ENCODE measurements at places on chromosomes 3 and 15. TPM values are rescaled to one million over a fixed set of nuclear protein-coding genes. Genes with fewer than 3 reads are reported as not detected.
A peak's percentile ranks its signal among the peaks of the same experiment; 100 is the strongest.

GRCh38 chr3:115021061-115021460 is 126.0 kb downstream of the ZBTB20 start:
- DNase-seq: no peak

GRCh38 chr3:64501298-64501906 is 186.4 kb downstream of the ADAMTS9 start:
- DNase-seq: no peak

GRCh38 chr3:111903067-111903511 is 44.0 kb downstream of the PHLDB2 start:
- no peak for DNase-seq

- DNase-seq: no peak
These were observed 14.7 kb downstream of the SHOX2 start for GRCh38 chr3:158091531-158091930.

- no peak for DNase-seq
These were observed 23.8 kb upstream of the FBLN2 start for GRCh38 chr3:13524979-13525669.

DNA sequence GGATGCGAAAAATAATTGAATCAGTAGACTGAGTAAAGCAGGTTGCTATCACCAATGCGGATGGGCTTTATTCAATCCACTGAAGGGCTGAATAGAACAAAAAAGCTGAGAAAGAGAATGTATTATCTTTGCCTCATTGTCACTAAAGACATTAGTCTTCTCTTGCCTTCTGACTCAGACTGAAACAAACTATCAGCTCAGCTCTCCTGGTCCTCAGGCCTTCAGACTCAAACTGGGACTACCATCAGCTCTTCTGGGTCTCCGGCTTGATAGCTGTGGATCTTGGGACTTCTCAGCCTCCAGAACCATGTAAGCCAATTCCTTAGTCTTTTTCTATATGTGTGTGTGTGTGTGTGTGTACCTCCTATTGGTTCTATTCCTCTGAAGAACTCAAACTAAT is 12.6 kb downstream of the IFT57 start:
- no peak for DNase-seq

GRCh38 chr15:88615303-88616107 is 5.6 kb upstream of the AEN start:
- DNase-seq: peak; percentile 79

GRCh38 chr3:125587039-125587648 is 8.2 kb downstream of the OSBPL11 start:
- DNase-seq: no peak

NCEH1 gene
- 16.3 TPM for total RNA-seq

GHSR gene
- total RNA-seq: not detected

ZDHHC19 gene
- not detected for total RNA-seq

All from stomach (tissue), 19 donors.